Stimulated activated CD4-positive, alpha-beta T cell treated with anti-CD3 and anti-CD28 coated beads, TNF-alpha, amount 100 ng/mL, for 4 hours (primary cell): ENCODE measurements at places on chromosomes 12 and 14.

DNA sequence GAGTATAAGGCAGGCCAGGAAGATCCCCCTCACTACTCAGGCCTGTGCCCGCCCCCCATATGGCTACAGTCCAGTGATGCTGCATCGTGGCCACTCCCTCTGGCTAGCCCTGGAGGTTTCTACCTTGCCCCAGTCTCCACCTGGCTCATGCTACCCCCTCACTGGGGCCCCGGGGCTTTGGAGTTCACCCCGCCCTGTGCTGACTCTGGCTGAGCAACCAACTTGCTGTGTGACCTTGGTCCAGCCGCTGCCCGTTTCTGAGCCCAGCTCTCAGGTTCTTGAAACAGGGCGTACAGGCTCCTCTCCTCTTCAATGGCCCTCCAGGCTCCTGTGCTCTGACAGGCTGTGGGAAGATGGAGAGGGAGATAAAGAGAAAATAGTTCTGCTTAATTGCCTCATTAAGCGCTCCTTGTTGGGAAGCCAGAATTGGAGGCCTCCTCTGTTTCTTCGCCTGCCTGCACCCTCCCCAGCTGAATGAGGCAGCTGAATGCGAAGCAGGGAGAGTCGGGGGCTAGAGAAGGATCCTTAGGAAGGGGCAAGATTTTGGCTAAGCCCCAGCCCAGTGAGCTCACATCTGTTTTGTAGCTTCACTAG, 138.2 kb upstream of the NCOR2 start:
- DNase-seq = no peak

DNA sequence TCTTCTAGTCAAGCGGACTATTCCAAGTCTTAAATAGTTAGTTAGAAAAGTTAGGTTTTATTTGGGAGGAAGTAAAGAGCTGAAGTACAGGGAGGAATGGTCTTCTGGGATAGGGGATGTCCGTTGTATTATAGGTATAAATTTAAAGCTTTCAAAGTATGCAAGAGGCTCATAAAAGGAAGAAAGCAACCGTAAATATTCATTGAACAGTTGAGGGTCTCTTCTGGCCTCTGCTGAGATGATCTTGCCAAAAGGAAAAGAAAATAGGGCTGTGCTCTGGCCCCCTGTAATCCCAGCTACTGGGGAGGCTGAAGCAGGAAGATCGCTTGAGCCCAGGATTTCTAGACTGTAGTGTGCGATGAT, 377 bp upstream of the TIMELESS start:
- DNase-seq = no peak

DNA sequence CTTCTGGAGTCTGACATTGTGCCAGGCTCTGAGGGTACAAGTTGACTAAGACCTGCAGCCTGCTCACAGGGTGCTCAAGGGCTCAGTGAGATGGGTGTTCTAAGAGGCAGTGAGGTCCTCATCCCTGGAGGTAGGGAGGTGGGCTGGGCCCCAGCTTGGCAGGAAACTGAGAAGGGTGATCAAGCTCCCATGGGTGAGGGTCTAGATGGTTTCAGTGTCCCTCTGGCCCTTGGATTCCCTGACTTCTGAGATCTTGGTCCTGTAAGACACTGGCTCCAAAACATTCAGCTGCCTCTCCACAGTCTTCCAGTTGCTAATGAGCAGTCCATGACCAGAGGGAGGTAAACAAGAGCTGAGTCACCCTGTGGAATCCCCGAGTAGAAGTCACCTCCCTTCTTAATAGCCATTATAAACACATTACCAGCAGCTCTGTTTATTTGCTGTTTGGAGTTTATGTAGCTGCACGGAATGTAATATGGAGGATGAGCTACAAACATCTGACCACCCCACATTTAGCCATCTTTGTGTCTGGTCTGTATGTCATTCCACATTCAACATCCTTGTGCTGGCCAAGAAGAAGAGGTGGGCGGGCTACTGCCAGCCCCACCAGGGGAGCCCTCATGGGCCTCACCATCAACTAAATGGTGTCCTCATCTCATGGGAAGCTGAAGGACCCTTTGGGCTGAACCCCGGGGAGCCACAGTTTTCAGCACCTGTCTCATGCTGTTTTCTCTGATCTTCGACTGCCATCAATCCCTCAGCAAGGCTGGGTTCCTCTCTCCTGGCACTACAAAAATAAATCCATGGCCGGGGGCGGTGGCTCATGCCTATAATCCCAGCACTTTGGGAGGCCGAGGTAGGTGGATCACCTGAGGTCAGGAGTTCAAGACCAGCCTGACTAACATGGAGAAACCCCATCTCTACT, 37.2 kb upstream of the BDKRB2 start:
- no peak for DNase-seq

DNA sequence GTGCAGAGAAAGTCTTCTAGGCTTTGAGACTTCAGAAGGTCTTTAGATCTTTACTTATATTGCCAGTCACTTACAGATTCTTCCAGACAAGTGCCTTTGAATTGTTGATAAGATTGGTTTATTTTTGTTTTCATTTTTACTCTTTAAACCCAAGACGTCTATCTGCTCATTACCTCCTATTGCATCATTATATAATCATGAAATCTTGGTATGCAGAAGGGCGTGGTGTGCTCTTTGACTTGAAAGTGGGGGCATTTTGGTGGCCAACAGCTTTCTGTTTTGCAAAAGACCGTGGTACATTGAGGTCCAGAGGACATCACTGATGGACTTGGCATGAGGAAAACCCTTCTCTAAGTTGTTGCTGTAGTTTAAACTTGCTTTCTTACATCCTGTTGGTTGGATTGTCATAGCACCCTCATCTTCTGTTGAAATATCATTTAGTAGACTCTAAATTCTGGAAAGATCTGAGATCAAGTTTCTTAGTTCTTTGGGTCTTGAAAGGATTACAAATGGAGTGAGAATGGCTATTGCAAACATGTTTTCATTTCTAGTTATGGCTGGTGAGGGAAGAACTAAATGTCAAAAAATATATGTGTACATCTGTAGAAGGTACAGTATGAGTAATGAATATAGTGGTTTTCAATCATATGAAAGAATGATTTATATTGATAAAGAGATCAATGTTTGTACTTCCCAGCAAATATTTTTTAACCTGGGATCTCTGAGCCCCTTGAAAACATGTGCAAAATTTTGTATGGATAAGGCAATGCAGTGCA, 441.8 kb downstream of the NRXN3 start:
- no peak for DNase-seq

GRCh38 chr12:3496957-3497356, 6.0 kb downstream of the PRMT8 start:
- DNase-seq = no peak

DNA sequence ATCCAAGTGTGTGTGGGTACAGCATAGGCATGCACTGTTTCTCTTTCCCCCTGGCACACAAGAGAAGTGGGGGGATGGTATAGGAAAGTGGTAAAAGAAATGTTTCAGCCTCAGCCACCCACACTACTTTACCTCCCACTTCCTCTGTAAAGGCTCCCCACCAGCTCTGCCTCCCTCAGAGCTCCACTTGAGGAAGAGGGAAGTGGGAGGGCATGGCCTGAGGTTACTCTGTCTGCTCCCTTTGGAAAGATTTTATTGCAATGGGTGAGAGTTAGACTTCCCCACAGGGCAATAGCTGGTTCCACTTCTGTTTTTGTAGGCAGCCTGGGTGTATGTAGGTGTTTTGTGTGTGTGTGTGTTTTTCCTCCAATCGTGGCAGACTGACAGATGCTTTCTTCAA, 145.3 kb downstream of the SSPN start:
- DNase-seq = no peak

DNA sequence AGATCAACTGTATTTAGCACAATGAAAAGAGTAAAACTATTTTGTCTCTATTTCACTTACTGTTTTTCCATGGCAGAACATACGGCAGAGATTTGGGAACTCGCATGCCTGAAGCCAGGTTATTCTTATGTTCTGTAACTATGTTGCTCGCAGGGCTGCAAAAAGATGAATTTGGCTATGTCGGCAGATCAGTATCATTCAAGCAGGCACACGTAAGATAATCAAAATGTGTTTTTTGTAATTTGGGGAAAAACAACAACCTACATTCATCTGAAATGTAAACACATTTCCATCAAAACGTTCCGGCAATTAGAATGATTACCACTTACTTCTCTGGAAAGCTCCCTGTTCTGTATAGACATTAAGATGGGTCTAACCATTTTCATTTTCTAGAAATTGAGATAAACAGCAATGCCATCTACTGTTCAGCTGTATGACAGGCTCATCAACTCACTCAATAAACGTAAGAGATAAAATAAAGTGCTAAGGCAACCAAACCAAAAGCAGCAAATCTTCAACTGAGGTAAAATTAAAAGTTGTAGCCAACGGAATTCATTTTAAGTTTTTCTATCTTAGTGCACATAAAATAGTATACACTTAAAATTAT, 13.0 kb downstream of the GTSF1 start:
- DNase-seq = no peak

- DNase-seq = no peak
These were observed 92.0 kb downstream of the SLC2A13 start for GRCh38 chr12:40013847-40014246.

DNA sequence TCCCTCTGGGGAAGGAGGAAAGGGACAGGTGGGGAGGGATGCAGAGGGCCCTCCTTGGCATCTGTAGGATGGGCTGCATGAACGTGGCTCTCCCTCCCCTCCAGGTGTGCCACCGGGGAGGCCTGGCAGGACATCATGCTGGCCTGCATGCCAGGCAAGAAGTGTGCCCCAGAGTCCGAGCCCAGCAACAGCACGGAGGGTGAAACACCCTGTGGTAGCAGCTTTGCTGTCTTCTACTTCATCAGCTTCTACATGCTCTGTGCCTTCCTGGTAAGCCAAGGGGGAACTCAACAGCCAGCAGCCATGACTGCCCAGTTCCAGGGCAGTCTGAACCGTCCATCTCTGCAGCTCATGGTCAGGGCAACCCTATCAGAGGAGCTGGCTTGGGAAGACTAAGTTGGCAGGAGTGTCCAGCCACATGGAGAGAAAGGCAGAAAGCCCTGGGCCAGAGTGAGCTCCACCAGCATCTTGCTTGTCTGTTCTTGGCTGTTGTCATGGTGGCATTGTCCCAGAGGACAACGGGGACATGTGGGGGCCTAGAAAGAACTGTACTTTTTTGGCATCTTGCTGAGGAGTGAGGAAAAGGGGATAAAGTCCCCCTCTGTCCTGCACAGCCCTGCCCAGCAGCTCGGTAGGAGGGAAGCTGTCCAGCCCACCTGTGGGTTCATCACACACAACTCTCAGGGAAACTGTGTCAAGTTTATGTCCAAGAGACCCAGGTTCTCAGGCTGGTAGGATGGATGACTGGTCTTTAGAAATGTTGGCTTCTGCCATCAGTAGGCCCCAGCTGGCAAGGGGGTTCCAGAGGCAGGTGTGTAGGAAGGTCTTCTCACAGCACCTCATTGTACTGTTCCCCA, 129.8 kb upstream of the FKBP4 start:
- no peak for DNase-seq

GRCh38 chr14:89952576-89952975, 2.0 kb downstream of the EFCAB11 start:
- DNase-seq = no peak

GRCh38 chr12:89432396-89432795, 80.1 kb upstream of the DUSP6 start:
- DNase-seq = no peak

DNA sequence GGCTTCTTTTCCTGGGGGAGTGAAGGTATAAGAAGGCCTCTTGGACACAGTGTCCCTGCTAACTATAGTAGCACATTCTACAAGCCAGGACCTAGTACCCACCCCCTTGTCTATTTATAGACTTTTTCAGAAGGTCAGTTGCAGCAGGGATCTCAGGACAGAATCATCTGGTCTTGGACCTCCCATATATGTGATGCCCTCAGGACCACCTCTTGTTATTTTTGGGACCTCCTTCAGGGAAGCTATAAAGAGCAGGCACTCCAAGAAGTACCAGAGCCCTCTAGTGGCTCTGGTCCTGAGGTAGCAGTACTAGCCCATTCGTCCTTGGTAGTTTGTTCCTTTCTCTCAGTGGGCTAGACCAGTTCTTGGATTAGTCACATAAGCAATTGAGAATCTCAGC, 4.3 kb downstream of the COQ10A start:
- DNase-seq = no peak

DNA sequence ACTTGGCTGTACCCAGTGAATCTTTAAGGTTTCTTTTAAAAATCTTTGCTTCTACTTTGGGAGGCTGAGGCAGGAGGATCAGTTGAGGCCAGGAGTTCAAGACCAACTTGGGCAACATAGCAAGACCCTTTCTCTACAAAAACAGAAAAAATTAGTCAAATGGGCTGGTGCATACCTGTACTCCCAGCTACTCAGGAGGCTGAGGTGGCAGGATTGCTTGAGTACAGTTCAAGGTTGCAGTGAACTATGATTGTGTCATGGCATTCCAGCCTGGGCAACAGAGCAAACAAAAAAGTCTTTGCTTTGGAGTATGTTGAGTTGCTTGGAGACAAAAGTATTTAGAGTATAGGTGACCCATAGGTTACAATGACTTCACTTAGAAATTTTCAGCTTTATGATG, 6.2 kb upstream of the DDX55 start:
- DNase-seq = no peak

GRCh38 chr14:104579507-104579906, at the start of gene C14orf180:
Gene C14orf180, plus strand, starts transcription at chr14:104579764. Its CDS starts 6,667 bp downstream, at chr14:104586431.
- DNase-seq = no peak

GRCh38 chr14:91755570-91756295, 23.8 kb upstream of the CATSPERB start:
- no peak for DNase-seq

GRCh38 chr14:104746934-104747481, 5.9 kb upstream of the SIVA1 start:
- DNase-seq = no peak

GRCh38 chr14:77344377-77344996, 23.7 kb downstream of the GSTZ1 start:
- no peak for DNase-seq

- DNase-seq = no peak
These were observed 39.1 kb downstream of the TSPAN9 start for GRCh38 chr12:3116106-3116844.

DNA sequence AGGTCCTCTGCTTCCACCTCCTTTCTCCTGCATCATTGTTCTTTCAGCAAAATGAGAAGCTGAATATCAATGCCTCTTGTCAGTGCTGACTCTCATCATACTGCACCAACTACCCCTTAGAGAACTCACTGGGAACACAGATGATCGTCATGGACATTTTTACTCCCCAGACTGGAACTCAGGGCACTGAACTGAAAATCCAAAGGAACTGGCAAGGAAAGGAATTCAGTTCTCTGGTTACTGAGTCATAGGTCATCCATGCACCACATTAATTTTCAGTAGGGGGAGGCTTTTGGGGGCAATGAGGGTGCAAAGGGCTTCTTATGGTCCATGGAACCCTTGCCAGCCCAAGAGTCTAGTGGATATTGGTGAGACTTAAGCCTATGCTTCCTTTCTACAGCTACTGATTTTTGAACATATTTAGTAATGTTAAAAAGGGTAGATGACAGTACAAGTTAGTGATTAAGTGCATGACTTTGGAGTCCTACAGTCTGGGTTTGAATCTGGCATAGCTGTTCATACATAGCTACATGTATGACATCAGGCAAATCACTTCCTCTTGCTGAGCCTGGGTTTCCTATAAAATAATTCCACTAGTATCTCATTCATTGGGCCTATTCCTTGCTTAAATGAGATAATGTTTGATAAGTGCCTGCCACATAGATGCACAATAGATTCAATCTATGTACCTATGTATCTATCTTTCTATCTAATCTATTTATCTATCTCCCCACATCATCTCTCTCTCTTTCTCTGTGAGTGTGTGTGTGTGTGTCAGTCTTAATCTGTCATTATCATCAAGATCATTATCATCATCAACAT, 29.2 kb downstream of the BBS10 start:
- no peak for DNase-seq

GRCh38 chr14:99755068-99755405, 38.2 kb upstream of the EML1 start:
- DNase-seq = no peak
